D341Med (cell line): ENCODE measurements at places on chromosomes 7 and 10.
A peak's percentile ranks its signal among the peaks of the same experiment; 100 is the strongest.

- DNase-seq, result no peak
Measured at GRCh38 chr10:68142761-68143160, 33.5 kb downstream of the MYPN start.

DNA sequence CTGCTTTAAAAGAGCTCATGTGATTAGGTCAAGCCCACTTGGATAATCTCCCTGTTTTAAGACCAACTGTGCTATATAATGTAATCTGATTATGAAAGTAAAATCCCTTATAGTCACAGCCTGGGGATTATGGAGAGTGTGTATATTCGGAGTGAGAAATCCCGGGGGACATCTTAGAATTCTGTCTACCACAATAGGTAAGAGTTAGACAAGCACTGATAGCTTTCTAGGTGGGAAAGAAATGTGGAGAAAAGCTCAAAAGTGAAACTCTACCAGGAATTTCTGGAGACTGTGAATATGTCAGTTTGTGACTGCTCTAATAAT, 2.9 kb upstream of the VCL start:
- no peak for DNase-seq

- no peak for DNase-seq
Measured at GRCh38 chr7:94160719-94161435, 156.7 kb upstream of the BET1 start.

GRCh38 chr7:123208793-123209192, 9.0 kb upstream of the SLC13A1 start:
- DNase-seq, result peak; percentile 27
